ENCODE measurements at places on chromosomes 11 and 22.

GRCh38 chr11:123299721-123300120, 104.7 kb upstream of the CLMP start:
- DNase-seq: no peak

- DNase-seq: no peak
Measured at GRCh38 chr11:75673977-75674582, 5.2 kb upstream of the MAP6 start.

- peak; percentile 80 for DNase-seq
Measured at GRCh38 chr22:49961005-49961600, 531 bp downstream of the PIM3 start.

- DNase-seq: no peak
Measured at GRCh38 chr11:130850185-130850944, 65.9 kb downstream of the SNX19 start.

GRCh38 chr11:79198898-79199250, 242.0 kb downstream of the TENM4 start:
- DNase-seq: no peak

GRCh38 chr11:32331792-32332191, 103.5 kb downstream of the WT1 start:
- no peak for DNase-seq

- DNase-seq: no peak
Measured at GRCh38 chr11:8772571-8773519, 90.3 kb downstream of the RPL27A start.

GRCh38 chr11:32388871-32389770, 46.2 kb downstream of the WT1 start:
- no peak for DNase-seq

DNA sequence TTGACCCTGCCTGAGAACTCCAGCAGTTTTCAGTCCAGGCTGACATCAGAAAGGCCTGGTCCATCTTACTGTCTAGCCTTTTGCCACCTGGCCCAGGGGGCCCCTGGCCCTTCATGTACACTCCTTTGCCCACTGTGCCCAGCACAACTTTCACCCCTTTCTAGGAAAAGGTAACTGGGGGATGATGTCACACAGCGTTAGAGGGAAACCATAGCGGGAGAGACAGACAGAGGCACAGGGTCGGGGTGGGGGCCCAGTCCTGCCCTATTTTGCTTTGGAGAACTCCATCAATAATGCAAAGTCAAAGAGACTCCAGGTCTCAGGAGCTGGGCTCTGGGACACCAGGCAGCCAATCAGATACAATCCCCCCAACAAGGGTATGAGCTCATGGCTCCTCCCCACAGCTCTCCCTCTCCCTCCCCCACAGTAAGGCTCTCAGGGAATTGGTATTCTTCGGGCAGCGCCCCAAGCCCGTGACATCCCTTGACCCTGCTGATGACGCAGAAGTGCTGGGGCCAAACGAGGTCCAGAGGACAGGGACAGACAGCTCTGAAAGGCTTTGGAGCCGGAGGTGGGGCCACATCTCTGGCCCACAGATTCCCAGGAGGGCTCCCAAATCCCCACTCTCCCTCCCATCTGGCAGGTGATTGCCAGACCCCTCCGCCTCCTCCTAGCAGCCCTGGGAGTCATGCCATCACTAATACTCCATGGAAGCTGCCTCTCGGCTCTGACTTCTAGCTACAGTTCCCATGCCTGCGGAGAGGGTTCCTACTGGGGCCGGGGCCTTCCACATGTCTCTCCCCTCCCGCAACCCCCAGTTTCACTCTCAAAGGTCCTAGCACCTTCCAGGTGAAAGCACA, 5.9 kb downstream of the USP2 start:
- DNase-seq: no peak

- peak; percentile 37 for DNase-seq
Measured at GRCh38 chr22:49671331-49672013, 156.2 kb downstream of the BRD1 start.

DNA sequence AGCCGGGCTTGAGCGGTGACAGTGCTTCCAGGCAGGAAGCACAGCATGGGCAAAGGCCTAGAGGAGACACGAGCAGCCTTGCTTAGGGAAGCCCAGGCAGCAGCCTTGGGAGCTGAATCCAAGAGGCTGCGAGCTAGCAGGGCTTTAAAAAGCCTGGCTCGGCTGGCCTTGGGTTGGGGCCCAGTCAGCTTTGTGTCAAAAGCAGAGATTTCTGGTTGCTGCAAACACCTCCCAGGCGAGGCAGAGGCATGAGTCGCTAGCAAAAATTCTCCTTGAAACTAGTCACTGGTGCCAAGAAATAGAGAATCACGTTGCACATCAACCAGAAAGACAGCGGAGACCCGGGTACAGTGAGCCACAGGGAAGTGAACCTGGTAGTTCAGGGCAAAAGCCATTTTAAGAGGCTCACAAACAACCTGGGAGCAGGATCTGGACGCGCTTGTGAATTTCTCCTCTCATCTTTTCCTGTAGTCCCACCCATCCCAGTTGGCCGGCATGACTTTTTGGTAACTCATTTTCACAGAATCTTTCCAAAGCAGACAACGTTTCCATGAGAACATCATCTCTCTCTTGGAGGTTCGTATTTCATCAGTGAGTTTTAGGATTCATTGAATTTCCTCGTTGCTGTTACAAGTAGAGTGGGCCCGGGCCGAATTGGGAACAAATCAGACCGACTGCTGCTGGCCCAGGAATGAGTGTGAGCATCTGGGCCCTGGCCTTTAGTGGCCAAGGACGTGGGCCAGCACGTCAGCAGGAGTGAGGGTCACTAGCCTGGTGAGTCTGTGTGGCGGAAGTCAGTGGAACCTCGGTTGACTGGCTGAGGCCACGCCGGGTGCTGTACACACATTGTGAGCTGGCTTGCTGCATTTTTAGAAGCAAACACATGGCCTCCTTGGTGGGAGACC, 16.4 kb upstream of the FGF4 start:
- no peak for DNase-seq

- no peak for DNase-seq
Measured at GRCh38 chr11:77122576-77123212, 5.4 kb upstream of the MYO7A start.

DNA sequence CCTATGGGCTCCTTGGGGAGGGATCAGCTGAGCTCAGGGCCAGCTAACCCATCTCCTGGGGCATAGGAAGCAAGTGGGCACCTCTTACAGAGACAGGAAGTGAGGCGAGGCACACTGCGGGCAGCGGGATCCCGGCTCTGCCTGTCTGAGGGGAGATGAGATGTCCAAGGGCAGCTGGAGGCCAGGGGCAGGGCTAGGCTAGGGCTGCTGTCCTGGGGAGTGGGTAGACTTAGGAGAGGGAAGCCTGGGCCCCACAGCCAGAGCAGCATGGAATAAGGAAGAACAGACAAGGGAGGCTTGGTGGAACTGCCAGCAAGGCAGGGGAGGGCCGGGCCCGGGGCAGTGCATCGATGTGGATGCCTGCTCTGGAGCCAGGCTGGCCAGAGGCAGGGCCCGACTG, 76.3 kb downstream of the MORC2 start:
- DNase-seq: peak; percentile 54

DNA sequence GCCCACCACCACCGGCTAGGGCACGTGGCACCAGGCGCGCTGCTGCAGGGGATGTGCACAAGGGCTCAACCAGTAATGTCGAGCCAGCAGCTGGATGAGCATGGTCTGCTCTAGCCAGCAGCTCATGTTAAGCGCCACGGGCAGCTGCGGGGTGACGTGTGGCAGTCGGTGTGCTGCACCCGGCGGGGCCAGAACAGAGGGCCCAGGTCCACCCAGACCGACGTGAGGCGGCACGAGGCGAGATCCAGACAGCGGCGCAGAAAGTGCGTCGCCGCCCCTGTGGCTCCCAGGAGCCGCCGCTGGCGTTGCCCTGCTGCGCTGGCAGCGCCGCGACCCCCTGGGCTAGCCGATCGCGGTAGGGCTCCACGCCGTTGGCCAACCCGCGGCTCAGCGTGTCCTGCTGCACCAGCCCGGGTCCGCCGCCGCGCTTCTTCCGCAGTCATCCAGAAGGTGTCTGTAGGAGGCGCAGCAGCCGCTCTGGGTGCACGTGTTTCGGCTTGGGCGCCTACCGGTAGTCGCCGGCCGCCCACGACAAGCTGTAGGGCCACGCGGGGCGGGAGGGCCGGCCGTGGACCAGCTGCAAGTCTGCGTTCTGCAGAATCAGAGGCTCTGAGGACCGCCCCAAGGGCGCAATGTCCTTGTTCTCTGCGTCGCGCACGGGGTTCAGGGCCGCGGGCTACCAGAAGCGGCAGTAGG, 4.6 kb upstream of the GALR3 start:
- peak; percentile 87 for DNase-seq

DNA sequence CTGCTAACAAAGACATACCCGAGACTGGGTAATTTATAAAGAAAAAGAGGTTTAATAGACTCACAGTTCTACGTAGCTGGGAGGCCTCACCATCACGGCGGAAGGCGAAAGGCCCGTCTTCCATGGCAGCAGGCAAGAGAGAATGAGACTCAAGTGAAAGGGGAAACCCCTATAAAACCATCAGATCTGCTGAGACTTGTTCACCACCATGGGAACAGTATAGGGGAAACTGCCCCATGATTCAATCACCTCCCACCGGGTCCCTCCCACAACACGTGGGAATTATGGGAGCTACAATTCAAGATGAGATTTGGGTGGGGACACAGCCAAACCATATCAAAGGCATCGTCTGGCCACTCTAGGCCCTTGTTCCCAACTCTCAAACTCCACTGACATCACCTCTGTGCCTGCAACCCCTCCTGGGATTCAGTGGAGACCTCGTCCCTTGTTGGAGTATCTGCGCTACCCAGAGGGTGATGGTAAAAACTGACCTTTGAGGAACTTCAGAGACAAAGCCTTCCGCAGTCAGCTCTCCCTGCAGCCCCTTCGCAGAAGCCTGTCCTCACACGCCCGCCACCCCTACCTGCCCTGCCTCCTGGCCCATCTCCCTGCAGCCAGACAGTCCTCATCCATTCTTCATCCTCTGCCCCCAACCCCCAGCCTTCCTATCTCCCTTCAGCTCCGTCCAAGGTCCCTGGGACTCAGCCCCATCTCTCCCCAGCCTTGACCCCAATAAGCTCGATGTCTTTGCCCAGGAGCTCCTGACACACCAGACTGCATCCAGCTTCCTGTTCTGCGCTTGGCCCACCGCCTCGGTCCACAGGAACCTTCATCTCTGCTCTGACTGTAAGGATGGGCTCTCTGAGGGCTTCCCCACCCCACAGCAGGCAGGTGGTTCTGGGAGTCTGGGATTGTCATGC, 15.8 kb downstream of the CCND1 start:
- DNase-seq: peak; percentile 47

DNA sequence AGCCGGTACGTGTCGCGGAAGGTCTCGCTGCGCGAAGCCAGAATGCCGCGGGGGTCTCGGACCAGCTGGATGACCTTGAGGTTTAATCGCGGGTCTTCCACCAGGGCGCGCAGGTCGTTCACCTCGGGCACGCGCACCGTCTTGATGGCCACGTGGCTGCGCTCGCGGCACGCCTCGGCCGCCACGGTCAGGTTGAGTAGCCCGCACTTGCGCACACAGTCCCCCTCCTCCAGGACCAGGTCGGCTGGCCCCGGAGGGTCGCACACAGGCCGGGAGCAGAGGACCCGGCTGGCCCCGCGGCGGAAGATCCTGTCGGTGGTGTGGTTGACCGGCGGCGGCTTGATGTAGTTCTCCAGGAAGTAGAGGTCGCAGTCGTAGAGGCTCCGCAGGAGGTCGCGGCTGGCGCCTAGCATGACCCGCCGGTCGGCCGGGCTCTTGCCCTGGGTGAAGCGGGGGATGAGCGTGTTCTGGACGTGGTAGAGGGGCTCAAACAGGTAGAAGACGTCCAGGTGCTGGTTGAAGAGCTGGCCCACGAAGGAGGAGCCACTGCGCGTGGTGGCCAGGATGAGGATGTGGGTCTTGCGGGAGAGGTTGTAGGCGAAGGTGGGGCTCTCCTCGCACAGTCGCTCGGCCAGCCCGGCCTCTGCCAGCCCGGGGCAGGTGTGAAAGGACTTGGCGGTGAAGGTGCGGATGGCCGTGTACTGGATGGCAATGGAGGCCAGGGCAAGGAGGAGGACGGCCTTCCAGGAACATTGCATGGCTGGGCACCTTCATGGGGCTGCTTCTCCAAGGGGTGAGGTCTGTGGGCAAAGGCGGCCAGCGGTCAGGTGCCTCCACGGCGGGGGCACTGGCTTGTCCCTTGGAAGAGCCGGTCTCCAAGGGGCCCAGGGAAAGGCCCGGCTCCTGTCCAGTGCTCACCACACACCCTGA, 15.0 kb downstream of the CHST1 start:
- peak; percentile 54 for DNase-seq

- DNase-seq: no peak
Measured at GRCh38 chr22:43533656-43534428, 122.0 kb downstream of the MPPED1 start.

- DNase-seq: peak; percentile 89
Measured at GRCh38 chr11:133927690-133928627, 28.8 kb downstream of the IGSF9B start.

- no peak for DNase-seq
Measured at GRCh38 chr11:47342854-47343253, 9.6 kb downstream of the MYBPC3 start.

All from activated effector memory CD4-positive, alpha-beta T cell treated with anti-CD3 and anti-CD28 coated beads, Interleukin-2, amount 50 U/mL, for 16 hours (primary cell).